ENCODE measurements at places on chromosomes 11 and 22.

GRCh38 chr11:108727665-108728064 lies 62.8 kb downstream of the DDX10 start:
- no peak for DNase-seq

DNA sequence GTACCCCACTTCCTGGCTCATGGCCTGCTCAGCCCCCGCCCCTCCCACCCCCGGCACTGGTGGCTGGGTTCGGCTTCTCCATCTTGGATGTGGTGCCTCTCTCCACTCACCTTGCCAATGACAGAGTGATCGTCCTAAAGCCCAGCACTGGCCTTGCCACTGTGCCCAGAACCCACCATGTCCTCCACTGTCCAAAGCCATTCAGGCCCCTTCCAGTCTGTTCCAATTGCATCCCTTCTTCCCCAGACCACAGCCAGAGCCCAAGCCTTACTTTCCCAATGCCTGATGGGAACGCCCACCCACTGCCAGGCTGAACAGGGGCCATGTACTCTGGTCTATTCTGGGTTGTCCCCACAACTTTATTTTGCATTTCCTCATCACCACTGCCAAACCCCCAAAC lies 625.8 kb upstream of the B3GAT1 start:
- no peak for DNase-seq

DNA sequence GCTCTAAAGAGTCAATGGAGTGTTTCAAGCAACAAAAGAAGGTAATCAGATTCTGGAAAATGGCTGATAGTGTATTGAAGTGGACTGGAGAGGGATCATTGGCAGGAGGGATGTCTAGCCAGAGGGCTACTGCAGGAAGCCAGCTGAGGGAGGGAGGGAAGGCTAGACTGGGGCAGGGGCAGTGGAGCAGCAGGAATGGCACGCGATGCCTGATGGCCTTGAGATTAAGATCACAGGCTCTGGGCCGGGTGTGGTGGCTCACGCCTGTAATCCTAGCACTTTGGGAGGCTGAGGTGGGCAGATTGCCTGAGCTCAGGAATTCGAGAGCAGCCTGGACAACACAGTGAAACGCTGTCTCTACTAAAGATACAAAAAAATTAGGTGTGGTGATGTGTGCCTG lies 47.5 kb upstream of the PRDM11 start:
- no peak for DNase-seq

DNA sequence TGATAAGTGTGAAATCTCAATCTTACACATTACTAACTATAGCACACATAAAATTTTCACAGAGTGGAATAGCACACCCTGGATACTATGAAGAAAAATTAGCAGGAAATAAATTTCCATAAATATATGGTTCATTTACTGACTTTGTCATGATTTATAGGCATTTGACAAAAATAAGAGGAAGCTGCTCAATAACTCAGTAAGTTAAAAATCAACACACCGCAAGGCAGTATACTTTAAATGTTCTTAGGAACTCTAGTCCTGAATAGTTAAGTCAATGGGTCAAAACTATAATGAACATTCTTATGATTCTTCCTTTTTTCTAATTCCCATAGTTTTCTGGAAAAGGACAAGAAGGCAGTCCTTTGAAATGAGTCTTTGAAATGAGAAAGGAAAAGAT lies 1557.8 kb upstream of the RAG2 start:
- no peak for DNase-seq

GRCh38 chr22:18048041-18048440 lies 23.7 kb upstream of the MICAL3 start:
- no peak for DNase-seq

- DNase-seq, result no peak
Observed at GRCh38 chr22:20022978-20023613, 2.2 kb downstream of the TANGO2 start.
